Purkinje cell (primary cell): ENCODE measurements at places on chromosomes 11 and 22. TPM values are rescaled to one million over a fixed set of nuclear protein-coding genes. Genes with fewer than 3 reads are reported as not detected.

Gene SUSD2
- polyA plus RNA-seq, result 0.31 TPM in 1 of 2 replicates, not detected in the other

Gene SLC37A2
- polyA plus RNA-seq, result not detected in 2 replicates

Gene MAP6
- polyA plus RNA-seq, result 115 and 139 TPM in 2 replicates

Gene EHF
- not detected in 2 replicates for polyA plus RNA-seq
